ENCODE measurements at places on chromosomes 2 and 18.

GRCh38 chr2:176202491-176202890 lies 14.0 kb downstream of the HOXD1 start:
- DNase-seq = no peak

GRCh38 chr18:14075196-14075595 lies 57.0 kb downstream of the ZNF519 start:
- no peak for DNase-seq

DNA sequence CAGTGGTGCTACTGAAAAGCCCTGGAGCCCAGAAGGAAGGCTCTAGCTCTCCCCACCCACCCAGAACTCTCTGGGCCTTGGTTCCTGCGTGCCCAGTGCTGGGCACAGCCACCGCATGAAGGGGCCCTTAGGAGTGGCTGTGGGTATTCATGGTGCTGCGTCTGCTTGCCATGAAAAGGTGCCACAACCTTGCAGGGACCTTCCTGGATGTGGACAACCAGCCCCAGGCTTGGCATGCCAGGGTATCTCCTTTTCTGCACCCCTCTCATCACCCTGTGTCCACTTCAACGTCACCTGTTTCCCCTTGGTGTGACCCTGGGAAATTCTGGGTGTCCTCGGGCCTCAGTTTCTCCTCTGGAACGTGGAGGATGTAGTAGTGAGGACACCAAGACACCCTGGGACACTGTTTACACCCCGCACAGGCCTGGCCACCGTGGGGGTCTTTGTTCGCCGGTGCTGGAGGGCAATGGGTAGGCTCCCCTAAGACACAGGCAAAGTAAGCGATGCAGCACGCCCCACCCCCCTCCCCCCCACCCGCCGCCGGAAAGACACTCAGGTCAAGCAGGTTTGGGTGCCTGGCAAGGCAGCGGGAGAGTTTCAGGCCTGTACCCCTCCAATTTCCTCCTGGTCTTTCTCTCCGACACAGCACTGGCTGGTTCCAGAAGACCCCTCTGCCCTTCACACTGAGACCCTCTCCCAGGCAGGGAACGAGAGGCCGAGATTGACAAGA lies 34.8 kb upstream of the TAF1B start:
- DNase-seq = no peak

- DNase-seq = no peak
These were observed 21.8 kb downstream of the CFAP210 start for GRCh38 chr2:169672406-169672805.

DNA sequence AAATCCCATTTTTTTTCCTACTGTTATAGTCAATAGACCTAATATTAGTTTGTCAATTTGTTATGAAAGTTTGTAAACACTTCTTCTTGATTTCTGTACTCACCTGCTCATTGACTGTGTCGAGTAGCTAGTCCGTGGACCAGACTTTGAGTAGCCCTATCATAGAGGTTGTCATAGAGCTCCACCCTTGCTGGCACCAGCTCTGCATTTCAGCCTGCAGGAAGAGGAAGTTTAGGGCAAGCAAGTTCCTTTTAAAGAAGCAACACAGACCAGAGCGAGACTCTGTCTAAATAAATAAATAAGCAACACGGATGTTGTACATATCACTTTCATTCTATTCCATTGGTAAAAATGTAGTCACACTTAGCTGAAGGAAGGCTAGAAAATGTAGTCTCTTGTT lies 74.0 kb downstream of the MCFD2 start:
- no peak for DNase-seq

- no peak for DNase-seq
These were observed 5.6 kb upstream of the SMAD7 start for GRCh38 chr18:48956356-48956755.
